CD4-positive, CD25-positive, alpha-beta regulatory T cell (primary cell): ENCODE measurements at places on chromosomes 2 and 18. TPM values are rescaled to one million over a fixed set of nuclear protein-coding genes. Genes with fewer than 3 reads are reported as not detected.

SLC14A1 gene
- 35.1 TPM for total RNA-seq

NOP58 gene
- 312 TPM for total RNA-seq

GPR39 gene
- not detected for total RNA-seq

REG1B gene
- not detected for total RNA-seq

HOXD3 gene
- total RNA-seq: not detected

EGR4 gene
- 0.69 TPM for total RNA-seq

GPR55 gene
- 24.4 TPM for total RNA-seq

FOSL2 gene
- total RNA-seq: 195 TPM

ALPI gene
- total RNA-seq: not detected

C2orf78 gene
- total RNA-seq: not detected

DNA sequence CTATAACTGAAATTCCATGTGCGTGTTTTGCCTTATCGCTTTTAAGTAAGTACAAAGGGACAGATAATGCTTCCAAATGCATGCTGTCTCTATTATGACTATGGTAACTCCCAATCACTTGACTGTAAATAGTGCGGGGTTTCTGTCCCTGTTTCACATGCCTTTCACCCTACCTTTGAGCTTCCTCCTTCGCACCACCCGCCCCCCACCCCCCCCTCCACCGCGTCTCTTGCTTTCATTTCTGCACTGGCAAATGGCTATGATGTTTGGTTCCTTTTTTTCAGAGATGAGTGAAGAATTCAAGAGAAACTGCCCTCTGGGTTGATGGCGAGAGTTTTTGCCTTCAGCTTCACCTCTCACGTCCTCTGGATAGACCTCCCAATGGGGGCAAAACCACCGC lies 25.0 kb upstream of the SPP2 start:
- H3K4me1 ChIP-seq: peaks cover 14% of the 10 kb centered on the region
- H3K27me3 ChIP-seq: peaks cover 3% of the 10 kb centered on the region
- H3K4me3 ChIP-seq: peak overlapping the region; percentile 79
- no peaks in the 10 kb centered on the region for H3K36me3 ChIP-seq

- H3K27ac ChIP-seq: no peak overlapping the region
- no peaks in the 10 kb centered on the region for H3K27me3 ChIP-seq
- DNase-seq: no peak
- H3K36me3 ChIP-seq: no peaks in the 10 kb centered on the region
These were observed 300.2 kb downstream of the CDCA7 start for GRCh38 chr2:173654896-173655265.

DNA sequence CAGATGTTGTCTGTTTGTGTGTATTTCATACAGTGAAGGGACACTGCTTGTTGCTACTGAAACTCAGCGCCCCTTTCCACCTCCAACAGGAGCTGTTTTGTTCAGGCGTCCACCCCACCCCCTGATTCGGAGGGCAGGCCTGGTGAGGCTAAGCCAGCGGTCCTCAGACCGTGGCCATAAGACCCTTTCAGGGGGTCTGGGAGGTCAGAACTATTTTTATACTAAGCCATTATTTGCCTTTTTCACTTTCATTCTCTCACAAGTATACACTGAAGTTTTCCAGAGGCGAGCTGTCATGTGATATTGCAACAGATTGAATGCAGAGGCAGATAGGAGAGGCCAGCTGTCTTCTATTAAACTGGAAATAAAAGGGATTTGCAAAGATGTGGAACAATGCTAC lies 39.7 kb upstream of the IGFBP5 start:
- no peak overlapping the region for H3K4me3 ChIP-seq
- H3K27me3 ChIP-seq: no peaks in the 10 kb centered on the region
- no peaks in the 10 kb centered on the region for H3K36me3 ChIP-seq
- H3K4me1 ChIP-seq: no peaks in the 10 kb centered on the region
- no peak overlapping the region for H3K27ac ChIP-seq
- no peak for DNase-seq

GRCh38 chr2:189446780-189447179 lies 5.5 kb downstream of the WDR75 start:
- H3K27ac ChIP-seq: no peak overlapping the region
- peaks cover 42% of the 10 kb centered on the region for H3K36me3 ChIP-seq
- H3K27me3 ChIP-seq: no peaks in the 10 kb centered on the region
- H3K4me1 ChIP-seq: peaks cover 35% of the 10 kb centered on the region
- no peak overlapping the region for H3K4me3 ChIP-seq

DNA sequence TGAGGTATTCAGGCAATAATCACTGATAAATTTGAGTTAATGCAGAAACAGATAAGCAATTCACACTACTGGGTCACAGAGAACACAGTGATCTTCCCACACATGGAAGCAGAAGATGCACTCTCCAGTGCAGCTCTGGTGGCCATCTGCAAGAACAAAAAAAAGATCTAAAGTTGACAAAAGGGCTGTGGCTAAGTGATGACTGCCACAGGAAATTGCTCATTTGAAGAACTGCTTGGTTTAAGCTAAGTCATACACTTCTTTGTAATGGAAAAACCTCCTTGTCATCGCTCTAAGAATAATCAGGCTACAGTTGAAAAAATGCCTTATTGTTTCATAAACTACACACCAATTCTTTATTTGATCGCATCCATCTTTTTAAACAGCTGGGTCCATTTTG lies 115.1 kb downstream of the DTNB start:
- peak; percentile 43 for DNase-seq
- no peaks in the 10 kb centered on the region for H3K36me3 ChIP-seq
- H3K27ac ChIP-seq: peak overlapping the region; percentile 56
- no peaks in the 10 kb centered on the region for H3K27me3 ChIP-seq
- H3K4me1 ChIP-seq: peaks cover 12% of the 10 kb centered on the region

GRCh38 chr2:101125374-101125773 lies 25.8 kb downstream of the TBC1D8 start:
- no peak overlapping the region for H3K4me3 ChIP-seq
- H3K27ac ChIP-seq: no peak overlapping the region
- no peak for DNase-seq
- no peaks in the 10 kb centered on the region for H3K4me1 ChIP-seq
- H3K27me3 ChIP-seq: no peaks in the 10 kb centered on the region
- H3K36me3 ChIP-seq: no peaks in the 10 kb centered on the region

GRCh38 chr2:45988879-45989278 lies 308.3 kb upstream of the EPAS1 start:
- no peak overlapping the region for H3K27ac ChIP-seq
- no peaks in the 10 kb centered on the region for H3K4me1 ChIP-seq
- no peak overlapping the region for H3K4me3 ChIP-seq
- DNase-seq: no peak
- H3K36me3 ChIP-seq: no peaks in the 10 kb centered on the region
- H3K27me3 ChIP-seq: no peaks in the 10 kb centered on the region

DNA sequence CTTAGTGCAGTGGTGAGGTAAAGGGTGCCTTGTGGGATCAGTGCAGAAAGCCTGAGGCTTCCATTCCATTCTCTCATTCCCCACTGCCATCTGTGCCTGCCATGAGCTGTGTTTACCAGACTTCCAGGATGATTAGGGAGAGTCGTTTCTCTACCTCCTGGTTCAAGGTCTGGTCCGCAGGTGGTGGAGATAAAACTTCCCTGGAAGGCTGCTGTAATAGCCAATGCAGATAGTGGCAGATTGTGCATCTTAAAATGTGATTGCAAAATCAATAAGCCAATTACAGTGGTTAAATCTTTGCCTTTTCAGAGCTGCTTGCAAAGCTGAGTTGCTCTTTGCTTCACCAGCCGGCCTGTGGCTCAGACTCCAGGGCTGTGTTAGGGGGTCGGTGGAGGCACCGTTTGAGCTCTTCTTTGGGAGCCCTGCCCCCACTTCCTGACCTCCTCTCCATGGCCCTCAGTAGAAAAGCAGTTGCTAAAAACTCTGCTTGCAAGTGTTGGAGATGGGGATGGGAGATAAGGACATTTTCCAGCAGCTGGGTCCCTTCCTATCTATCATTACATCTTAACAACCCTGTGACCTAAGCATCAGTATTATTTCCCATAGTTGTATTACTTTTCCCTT lies 95.2 kb upstream of the HS6ST1 start:
- no peak for DNase-seq
- no peaks in the 10 kb centered on the region for H3K27me3 ChIP-seq
- H3K4me3 ChIP-seq: no peak overlapping the region
- no peaks in the 10 kb centered on the region for H3K36me3 ChIP-seq

- no peak for DNase-seq
- H3K4me1 ChIP-seq: no peaks in the 10 kb centered on the region
- no peaks in the 10 kb centered on the region for H3K36me3 ChIP-seq
- no peaks in the 10 kb centered on the region for H3K27me3 ChIP-seq
These were observed 118.7 kb downstream of the CYP26B1 start for GRCh38 chr2:72028996-72029395.

DNA sequence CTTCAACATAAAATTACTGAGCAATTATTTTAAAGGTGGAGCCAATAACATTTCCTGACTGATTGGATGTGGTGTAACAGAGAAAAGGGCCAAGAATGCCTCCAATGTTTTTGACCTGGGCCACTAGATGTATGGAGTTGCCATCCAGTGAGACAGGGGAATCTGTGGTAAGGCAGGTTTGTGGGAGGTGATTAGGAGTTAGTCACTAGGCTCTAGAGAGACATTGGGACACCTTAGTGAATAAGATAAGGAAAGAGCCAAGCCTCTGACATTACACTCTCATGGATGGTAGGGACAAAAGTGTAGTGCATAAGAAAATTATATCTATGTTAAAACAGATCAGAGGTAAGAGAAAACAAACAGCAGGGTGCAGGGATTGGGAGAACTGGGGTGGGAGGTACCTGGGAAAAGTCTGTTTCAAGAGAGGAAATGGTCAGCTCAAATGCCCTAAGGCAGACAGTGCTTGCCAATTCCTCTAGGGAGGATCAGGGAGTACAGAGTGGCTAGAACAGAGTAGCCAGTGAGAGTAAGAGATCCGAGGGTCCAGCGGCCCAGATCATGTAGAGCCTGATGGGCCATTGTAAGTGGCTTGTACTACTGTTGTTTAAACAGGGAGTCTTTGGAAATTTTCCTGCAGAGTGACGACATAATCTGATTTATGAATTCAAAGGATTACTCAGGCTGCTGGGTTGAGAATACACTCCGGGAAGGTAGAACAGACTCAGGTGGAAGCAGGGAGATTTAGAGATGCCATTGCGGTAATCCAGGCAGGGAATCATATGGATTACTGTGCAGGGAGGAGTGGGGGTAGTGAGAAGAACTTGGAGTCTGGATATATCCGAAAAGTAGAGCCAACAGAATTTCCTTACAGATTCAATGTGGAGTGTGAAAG lies 45.7 kb upstream of the CUL3 start:
- no peak overlapping the region for H3K4me3 ChIP-seq
- H3K36me3 ChIP-seq: no peaks in the 10 kb centered on the region

DNA sequence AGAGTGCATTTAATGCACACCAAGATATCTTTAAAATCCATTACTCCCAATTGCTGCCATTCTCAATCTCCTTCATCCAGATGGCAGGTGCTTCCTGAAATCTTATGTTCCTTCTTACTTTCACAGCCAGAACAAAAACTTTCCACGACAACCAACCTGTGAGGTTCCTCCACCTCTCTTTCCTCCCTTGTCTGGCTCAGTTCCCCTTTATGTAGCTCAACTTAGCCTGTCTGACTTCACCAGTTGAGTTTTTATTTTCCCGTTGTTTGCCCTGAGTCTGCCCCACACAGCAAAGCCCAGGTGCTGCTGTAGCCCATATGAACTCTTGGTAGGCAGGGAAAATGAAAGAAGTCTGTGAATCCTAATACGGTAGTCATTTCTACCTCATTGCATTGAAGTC lies 112.5 kb downstream of the MREG start:
- no peaks in the 10 kb centered on the region for H3K4me1 ChIP-seq
- DNase-seq: no peak
- peaks cover 9% of the 10 kb centered on the region for H3K27me3 ChIP-seq
- H3K27ac ChIP-seq: no peak overlapping the region
- H3K4me3 ChIP-seq: no peak overlapping the region

- H3K27me3 ChIP-seq: no peaks in the 10 kb centered on the region
- no peak for DNase-seq
- no peaks in the 10 kb centered on the region for H3K4me1 ChIP-seq
- H3K36me3 ChIP-seq: no peaks in the 10 kb centered on the region
- no peak overlapping the region for H3K4me3 ChIP-seq
- no peak overlapping the region for H3K27ac ChIP-seq
These were observed 40.3 kb upstream of the AFF3 start for GRCh38 chr2:100182494-100183361.

GRCh38 chr18:77146249-77147080 lies 13.9 kb upstream of the MBP start:
- H3K27ac ChIP-seq: no peak overlapping the region
- no peaks in the 10 kb centered on the region for H3K27me3 ChIP-seq
- H3K36me3 ChIP-seq: no peaks in the 10 kb centered on the region
- no peak overlapping the region for H3K4me3 ChIP-seq

DNA sequence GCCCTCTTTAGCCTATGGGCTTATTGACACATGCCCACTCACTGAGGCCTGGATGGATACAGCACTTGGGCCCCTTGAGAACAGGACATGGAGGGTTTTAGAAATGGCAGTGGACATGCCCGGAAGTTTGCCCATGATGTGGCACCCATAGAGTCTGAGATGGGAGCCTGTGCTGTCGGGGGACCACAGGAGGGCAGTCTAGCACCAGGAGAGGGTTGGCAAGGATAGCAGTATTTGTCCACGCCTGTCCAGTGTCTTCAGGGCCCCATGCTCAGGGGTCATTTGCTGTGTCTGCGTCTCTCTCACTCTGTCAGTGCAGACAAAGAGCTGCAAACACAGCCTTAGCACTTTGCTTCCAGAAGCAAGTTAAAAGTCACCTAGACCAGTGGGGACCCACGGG lies 48.7 kb downstream of the IL1RL2 start:
- H3K27ac ChIP-seq: no peak overlapping the region
- H3K27me3 ChIP-seq: no peaks in the 10 kb centered on the region
- no peak overlapping the region for H3K4me3 ChIP-seq

DNA sequence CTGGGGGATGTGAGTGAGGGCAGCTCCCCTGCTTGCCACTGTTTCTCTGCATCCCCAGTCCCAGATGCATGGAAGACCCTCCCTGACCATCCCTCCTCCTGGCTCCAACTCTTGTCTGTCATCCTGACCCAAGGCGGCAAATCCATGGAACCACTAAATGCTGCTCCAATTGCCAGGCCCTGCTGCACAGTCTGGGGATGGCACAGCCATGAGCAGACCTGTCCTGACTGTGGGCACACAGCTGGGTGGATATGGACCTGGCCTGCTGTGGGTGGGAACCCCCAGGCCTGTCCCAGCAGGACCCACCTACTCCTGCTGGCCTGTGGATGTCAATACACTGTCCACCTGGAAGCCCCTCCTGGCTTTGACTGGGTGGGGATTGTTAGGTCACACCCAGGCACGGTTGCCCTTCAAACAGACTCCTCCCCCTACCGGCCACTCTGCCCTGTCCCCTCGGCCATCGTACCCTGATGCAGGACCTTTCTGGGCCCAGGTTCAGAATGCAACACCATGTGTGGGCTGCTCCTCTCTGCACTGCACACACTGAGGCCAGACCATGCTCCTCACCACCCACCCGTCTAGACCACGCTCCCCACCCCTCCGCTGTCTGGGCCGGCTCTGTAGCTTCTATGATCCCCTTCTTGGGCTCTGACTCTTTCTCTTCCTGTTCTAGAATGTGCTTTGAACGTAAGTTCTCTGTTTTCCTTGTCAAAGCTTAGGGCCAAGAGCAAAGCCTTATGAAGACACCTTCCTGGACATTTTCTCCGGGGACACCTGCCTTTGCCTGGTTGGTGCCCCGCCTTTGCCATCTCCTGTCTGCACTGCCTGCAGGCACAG lies 57.9 kb downstream of the INPP5D start:
- H3K27ac ChIP-seq: peak overlapping the region; percentile 6
- DNase-seq: no peak
- no peak overlapping the region for H3K4me3 ChIP-seq
- H3K27me3 ChIP-seq: no peaks in the 10 kb centered on the region

GRCh38 chr2:147501968-147502367 lies 342.9 kb upstream of the ACVR2A start:
- DNase-seq: no peak
- H3K27me3 ChIP-seq: no peaks in the 10 kb centered on the region
- no peak overlapping the region for H3K27ac ChIP-seq
- no peak overlapping the region for H3K4me3 ChIP-seq

- H3K4me1 ChIP-seq: peaks cover 59% of the 10 kb centered on the region
- peak; percentile 27 for DNase-seq
- H3K27ac ChIP-seq: peak overlapping the region; percentile 68
- H3K4me3 ChIP-seq: peak overlapping the region; percentile 97
- no peaks in the 10 kb centered on the region for H3K27me3 ChIP-seq
These were observed 1.1 kb downstream of the UXS1 start for GRCh38 chr2:106192752-106193689.
